ENCODE measurements at places on chromosomes 5 and 9.

DNA sequence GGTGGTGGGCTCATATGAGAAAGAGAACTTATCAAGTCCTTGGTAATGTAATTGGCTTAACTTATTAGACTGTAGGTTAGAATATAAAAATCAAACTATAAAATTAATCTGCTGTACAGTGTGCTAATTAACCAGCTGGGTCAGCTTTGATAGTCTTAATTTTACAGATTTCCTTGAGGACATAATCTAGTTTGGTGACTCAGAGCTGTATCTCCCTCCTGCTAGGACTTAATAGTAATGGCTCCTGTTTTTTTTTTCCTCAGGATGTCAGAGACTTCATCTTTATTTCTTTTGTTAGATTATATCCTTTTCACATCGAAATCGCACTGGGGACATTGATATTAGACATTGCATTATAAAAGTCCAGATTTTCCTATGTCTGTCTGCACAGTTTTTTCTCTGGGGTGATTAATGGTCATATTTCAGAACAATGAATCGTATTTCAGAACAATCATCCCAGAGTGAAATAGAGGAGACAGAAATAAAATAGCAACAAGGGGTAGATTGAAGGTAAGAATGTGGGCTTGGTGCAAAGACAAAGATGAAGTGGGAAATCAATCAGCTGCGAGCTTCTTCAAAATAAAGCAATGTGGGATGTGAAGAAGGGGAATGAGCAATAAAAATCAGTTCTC, 346.4 kb upstream of the RIOK2 start:
- no peak for DNase-seq

GRCh38 chr5:175226506-175226905, 217.5 kb downstream of the DRD1 start:
- no peak for DNase-seq

DNA sequence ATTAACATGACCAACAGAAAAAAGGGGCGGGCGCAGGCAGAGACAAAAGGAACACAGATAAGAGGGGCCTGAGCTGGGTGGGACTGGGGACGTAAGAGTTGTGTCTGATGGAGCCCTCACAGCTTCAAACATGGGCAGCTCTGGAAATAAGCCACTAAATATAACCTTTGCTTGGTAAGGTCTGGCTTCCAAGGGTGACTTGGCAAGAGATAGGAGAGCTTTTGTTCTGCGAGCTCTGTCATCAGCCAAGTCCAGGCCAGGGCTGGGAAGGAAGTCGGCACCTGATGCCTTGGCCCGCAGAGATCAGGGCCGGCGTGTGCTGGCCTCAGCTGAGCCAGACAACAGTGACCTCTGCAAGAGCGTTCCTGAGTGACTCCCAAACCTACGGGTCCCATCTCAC, 11.8 kb downstream of the TRUB2 start:
- DNase-seq, result no peak

DNA sequence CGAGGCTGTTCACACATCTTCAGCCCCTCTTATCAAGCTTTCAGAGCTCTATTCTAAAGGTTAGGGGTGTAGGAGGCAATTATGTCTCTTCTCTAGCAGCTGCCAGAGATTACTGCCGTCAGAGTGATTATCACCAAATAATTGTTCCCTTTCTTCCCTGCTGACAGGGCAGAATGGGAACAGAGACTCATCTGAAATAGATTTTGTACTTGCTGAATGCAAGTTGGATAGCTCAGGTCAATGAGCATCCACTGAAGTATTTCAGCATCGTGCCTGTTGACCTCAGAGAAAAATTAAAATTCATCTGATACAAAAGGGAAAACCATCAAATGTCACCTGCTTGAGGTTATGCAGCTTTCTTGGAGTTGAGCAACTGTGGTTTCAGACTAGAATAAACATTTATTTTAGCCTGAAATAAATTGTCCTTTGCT, 213.7 kb upstream of the MAP3K1 start:
- DNase-seq, result no peak

DNA sequence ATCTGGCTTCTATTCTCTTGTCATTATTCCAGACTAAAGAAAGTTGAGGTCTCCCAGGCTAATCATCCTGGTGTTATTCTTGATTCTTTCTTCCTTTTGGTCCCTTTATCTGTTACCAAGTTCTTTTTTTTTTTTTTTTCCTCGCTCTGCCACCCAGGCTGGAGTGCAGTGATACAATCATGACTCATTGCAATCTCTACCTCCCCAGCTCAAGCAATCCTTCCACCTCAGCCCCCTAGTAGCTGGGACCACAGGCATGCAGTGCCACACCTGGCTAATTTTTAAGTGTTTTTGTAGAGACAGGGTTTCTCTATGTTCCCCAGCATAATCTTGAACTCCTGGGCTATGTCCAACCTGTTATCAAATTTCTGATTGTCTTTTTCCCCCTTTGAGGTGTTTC, 126.6 kb upstream of the DHFR start:
- no peak for DNase-seq

- no peak for DNase-seq
These were observed 17.4 kb upstream of the PTCH1 start for GRCh38 chr9:95533996-95534680.

- DNase-seq, result no peak
These were observed 117.6 kb downstream of the PCSK1 start for GRCh38 chr5:96315431-96315830.

DNA sequence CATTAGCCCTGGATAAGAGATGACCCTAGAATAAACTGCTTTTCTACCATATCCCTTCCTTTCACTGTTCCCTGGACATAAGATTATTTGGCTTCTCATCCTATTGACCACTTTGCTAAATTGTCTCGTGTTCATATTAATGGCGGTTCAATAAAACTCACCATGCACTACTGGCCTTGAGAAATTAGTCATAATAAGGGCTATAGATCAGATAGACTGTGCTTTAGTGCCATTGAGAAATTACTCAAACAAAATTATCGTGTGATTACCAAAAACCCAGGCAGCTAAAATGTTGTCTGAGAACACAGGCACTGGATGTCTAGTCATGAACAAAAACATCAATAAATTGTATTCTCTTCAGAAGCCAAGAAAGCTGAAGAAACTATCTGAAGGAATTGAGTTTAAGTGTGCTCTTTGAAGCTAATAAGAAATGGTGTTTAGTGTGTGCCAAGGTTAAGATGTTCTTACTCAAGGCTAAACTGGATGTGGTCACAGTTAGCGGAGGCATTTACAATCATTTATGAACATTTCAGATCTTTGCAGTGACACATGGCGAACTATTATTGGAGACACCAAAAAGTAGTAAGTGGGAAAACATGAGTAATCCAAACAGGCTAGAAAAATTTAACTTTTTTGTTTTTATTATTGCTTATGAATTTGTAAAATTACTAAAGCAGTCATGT, 460.4 kb upstream of the RORB start:
- no peak for DNase-seq

DNA sequence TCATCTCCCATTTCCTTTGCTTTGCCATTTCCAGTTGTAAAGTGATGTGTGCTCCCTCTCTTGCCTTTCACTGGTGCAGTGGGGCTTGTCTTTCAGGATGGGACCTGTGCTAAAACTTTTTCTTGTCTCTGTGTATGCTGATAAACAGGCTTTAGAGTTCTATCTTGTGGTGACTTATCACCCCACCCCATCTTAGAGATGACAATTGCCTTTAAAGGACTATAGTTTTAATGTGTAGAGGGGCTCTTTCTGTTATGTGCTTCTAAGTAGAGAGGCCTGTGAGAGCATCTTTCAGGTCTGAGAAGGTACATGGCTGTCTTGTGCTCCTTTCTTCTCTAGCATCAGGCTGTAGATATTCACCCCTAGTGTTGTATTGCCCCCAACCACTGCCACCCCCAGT, 21.9 kb downstream of the MAN2A1 start:
- DNase-seq, result no peak

GRCh38 chr5:128262911-128263310, 179.3 kb downstream of the SLC12A2 start:
- no peak for DNase-seq

DNA sequence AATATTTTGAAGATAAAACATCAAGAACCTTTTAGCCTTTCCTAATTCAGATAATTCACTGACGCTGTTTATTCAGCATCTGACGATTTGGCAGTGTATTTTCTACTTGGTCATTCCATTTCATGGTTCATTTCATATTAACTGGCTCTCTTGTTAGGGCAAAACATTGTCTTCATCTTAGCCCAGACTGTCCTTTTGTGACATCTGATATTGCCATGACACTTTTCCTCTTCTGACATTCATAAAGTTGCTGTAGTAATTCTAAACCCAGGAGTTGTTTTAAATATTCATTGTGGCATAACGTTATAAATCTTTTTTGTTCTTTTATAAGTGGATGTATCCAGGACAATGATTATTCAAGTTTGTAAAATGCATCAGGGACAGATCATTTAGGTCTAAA, 1.8 kb downstream of the SCAMP1 start:
- DNase-seq, result no peak

DNA sequence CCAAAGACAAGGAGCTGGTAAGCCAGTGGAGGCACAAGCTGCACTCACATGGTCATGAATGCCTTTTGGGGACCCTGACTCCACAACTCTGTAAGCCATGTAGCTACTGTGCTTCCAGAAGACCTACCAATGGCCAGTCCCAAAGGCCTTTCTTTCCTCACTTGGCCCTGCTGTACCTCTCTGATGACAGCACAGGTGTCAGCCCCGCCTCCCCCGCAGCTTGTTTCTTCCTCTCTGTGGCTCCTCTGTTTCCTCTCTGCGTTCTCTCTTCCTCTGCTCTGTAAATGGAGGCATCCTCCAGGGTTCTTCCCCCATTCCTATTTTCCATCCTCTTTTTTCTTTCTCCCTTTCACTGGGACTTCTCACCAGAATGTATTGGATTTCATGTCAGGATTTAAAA, 26.7 kb downstream of the SH3TC2 start:
- no peak for DNase-seq

- DNase-seq, result no peak
These were observed 9.9 kb upstream of the PRR16 start for GRCh38 chr5:120454094-120454798.

DNA sequence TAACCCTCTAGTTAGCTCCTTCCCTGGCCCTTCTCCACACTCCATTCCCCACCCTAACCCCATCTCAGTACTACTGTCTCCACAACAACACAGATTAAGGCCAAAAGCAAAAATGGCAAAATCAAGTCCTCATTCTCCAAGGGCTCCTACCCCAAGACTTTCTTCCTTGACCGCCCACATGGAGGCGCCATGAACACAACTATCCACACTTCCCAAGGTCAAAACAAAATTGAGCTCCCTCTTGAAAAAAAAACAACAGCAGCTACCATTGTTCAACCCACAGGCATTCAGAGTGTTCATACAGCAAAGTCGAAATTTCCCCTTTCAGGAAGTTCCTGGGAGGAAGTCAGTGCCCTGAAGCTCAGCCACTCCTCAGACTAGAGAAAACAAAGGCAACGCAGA, 54.4 kb downstream of the GNAQ start:
- no peak for DNase-seq

- peak; percentile 39 for DNase-seq
These were observed 1.4 kb upstream of the ENC1 start for GRCh38 chr5:74641735-74642542.

GRCh38 chr5:150809363-150809762, 30.8 kb downstream of the SMIM3 start:
- no peak for DNase-seq

- DNase-seq, result no peak
These were observed 94.1 kb upstream of the CD180 start for GRCh38 chr5:67290655-67291054.

DNA sequence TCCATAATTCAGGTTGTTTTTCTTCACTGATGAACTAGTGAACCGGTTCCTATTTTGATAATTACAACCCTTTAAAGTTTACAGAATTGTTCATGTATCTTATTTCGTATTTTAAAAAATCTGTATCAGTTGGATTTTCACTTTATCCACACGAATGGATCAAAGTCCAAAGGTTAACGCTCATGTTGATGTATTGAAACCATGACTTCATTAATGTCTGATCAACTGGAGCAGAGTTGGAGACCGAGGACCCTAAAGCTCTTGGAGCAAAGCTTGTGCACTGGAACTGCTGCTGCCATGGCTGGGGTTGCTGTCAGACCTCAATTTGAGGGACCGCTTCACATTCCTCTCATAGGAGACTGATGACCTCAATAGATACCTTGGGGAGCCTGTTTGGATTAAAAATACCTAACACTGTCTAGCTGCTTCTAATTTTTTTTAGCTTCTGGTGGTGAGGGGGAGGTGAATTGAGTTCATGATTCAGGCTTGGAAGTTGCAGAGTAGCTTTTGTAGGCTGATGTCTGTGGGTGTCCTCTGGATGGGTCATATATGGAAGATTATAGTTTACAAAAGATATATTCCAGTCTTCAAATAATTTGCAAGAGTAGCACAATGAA, 45.1 kb downstream of the KIAA1958 start:
- no peak for DNase-seq

DNA sequence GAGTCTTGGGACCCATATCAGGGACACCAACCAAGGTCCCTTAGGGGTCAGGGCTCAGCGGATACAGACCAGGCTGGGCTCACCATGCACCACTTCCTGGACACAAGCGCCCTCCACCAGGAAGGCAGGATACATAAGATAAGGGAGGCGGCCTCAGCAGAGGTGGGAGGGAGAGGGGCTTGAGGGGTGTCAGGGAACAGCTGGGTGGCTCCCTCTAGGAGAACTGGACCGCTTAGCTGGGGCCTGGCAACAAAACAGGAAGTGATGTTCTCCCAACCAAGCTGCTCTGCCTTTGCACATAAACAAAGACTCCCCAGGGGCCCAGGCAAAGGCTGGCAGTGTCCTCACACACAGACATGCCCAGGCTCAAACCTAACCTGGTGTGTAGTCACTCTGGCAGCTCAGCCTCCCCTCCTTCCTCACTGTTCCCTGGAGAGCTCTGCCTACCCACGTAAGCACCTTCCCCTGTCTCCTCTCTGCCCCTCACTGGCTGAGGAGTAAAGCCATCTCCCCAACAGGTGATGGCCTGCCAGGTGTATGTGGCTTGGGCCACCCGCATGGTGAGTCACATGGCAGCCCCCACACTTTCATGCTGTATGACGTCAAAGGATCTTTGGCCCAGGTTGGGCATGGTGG, 5.8 kb upstream of the BICD2 start:
- peak; percentile 22 for DNase-seq

DNA sequence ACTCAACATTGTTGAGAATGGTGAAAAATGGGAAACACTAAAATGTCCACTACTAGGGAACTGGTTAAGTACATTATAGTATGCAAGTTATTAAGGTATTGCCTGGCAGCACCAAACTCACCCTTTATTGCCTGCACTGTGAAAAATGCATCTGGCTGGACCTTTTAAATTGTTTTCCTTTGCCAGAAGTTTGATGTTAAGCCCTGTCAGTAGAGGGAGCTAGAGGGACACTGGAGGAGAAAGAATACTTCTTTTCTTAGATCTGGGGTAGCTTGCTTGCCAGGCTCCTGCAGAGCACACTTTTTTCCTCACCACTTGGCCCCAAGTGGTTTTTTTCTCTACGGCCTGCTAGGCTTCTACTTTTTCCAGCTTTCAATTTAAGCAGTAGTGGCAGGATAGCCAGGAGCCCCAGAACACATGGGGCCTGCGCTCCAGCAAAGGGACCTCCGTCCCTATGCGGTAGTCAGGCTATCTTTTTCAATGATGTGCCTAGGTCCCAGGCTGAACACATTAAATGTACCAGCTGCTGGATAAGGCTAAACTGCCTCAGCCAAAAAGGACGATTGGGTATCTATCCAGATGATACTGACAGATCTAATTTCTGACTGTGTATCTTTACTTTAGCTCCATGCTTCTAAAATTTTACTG, 8.0 kb upstream of the HABP4 start:
- peak; percentile 64 for DNase-seq

- DNase-seq, result no peak
These were observed 203.9 kb downstream of the FBXL7 start for GRCh38 chr5:15703901-15704300.

- no peak for DNase-seq
These were observed 128.8 kb upstream of the PANK3 start for GRCh38 chr5:168707716-168708695.

GRCh38 chr5:434443-435146, 8.4 kb upstream of the EXOC3 start:
- no peak for DNase-seq
